Ovary (tissue), 10 donors: ENCODE measurements at places on chromosomes 4 and X.

DNA sequence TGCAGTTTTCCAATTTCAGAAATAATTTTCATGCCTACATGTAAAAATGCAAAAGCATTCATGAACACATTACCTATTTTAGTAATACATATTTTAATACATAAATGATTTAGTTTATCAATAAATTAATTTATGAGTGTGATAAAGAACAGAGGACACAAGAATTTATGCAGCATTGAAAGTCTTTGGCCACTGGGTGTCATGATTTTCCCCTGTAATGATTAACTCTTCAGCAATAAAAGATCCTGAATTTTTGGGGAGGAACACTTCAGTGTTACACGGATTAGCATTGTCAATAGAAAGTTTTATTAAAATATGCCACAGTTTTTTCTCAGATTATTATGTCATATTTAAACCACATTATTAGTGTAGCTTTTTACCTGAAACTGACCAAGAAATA, 8.6 kb upstream of the VCX2 start:
- H3K4me3 ChIP-seq = no peak overlapping the region
- no peaks in the 10 kb centered on the region for H3K27me3 ChIP-seq
- no peak overlapping the region for H3K27ac ChIP-seq
- no peaks in the 10 kb centered on the region for H3K36me3 ChIP-seq

DNA sequence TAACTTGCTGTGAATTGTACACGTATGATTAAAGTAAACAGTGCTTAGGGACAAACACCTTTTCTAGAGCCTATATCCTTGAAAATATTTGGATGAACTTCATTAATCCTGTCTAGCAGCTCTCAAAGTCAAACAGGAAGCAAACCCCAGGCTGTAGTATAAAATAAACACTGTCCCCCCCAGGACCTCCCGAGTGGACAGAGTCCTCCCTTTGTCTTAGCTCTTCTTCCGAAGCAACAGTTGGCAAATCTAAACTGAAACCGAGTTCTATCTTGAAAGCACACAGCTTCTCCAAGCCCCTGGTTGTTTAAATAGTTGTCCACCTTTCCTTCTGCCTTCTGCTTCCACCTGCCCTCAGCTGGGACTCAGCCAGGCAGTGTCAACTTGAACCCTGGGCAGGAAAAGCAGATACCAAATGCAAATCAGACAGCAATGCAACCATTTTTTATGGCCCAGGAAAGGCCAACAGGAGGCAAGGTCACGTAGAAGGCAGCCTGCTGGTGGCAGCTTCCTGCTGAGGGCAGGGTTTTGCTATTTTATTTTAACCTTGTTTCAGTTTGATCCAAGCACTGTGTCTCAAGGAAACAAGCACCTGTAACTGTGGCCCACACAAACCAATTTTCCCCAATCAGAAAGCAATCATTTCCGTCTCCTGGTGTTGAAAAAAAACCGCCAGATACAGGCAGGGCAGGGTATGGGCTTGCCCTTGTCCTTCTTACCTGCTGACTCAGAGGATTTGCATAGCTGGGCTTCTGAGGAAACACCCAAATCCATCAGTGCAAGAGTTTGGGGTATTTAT, 110.3 kb upstream of the KIT start:
- H3K4me1 ChIP-seq = peaks cover 5% of the 10 kb centered on the region
- no peak overlapping the region for H3K27ac ChIP-seq
- H3K36me3 ChIP-seq = no peaks in the 10 kb centered on the region
- no peak for DNase-seq
- no peak overlapping the region for H3K4me3 ChIP-seq

GRCh38 chr4:82458729-82459128, 28.3 kb downstream of the ENOPH1 start:
- H3K27ac ChIP-seq = no peak overlapping the region
- no peak for DNase-seq
- no peaks in the 10 kb centered on the region for H3K36me3 ChIP-seq

- DNase-seq = no peak
- peaks cover 3% of the 10 kb centered on the region for H3K4me1 ChIP-seq
- no peak overlapping the region for H3K4me3 ChIP-seq
Measured at GRCh38 chr4:108043526-108043925, 53.8 kb downstream of the HADH start.

- no peak overlapping the region for H3K27ac ChIP-seq
- no peaks in the 10 kb centered on the region for H3K4me1 ChIP-seq
- no peak overlapping the region for H3K4me3 ChIP-seq
- H3K36me3 ChIP-seq = no peaks in the 10 kb centered on the region
Measured at GRCh38 chr4:89653012-89653411, 183.9 kb downstream of the SNCA start.

GRCh38 chr4:168628251-168628650, 131.4 kb downstream of the PALLD start:
- no peaks in the 10 kb centered on the region for H3K27me3 ChIP-seq
- H3K4me3 ChIP-seq = no peak overlapping the region
- H3K27ac ChIP-seq = no peak overlapping the region
- H3K4me1 ChIP-seq = no peaks in the 10 kb centered on the region
- H3K36me3 ChIP-seq = no peaks in the 10 kb centered on the region
- no peak for DNase-seq

DNA sequence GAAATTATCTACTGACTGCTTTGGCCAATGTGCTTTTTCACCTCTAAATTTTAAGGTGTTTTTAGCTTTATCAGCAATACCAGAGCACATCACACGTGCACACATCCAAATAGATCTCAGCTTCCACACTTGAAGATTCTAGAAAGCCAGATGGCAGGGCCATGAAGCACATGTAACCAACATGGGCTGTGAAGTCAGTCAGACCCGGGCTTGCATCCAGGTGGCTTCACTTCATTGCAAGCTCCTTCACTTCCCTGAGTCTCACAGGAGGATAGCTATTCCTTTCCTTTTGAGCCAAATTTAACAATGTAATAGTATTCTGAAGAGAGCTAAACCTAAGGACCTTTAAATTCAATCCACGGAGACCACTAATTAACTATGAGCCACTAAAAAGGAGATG, 86.5 kb downstream of the SH3RF1 start:
- H3K36me3 ChIP-seq = no peaks in the 10 kb centered on the region
- H3K4me1 ChIP-seq = peaks cover 16% of the 10 kb centered on the region
- H3K27ac ChIP-seq = no peak overlapping the region
- H3K27me3 ChIP-seq = no peaks in the 10 kb centered on the region
- H3K4me3 ChIP-seq = no peak overlapping the region
- no peak for DNase-seq

- no peaks in the 10 kb centered on the region for H3K4me1 ChIP-seq
- no peaks in the 10 kb centered on the region for H3K27me3 ChIP-seq
- H3K36me3 ChIP-seq = no peaks in the 10 kb centered on the region
- H3K27ac ChIP-seq = no peak overlapping the region
Measured at GRCh38 chr4:174604198-174604597, 81.9 kb upstream of the HPGD start.

- no peak for DNase-seq
- no peaks in the 10 kb centered on the region for H3K36me3 ChIP-seq
- no peaks in the 10 kb centered on the region for H3K27me3 ChIP-seq
- no peak overlapping the region for H3K27ac ChIP-seq
- no peak overlapping the region for H3K4me3 ChIP-seq
Measured at GRCh38 chr4:82493721-82494425, 63.5 kb downstream of the ENOPH1 start.
